ENCODE measurements at places on chromosomes 1 and 21.

DNA sequence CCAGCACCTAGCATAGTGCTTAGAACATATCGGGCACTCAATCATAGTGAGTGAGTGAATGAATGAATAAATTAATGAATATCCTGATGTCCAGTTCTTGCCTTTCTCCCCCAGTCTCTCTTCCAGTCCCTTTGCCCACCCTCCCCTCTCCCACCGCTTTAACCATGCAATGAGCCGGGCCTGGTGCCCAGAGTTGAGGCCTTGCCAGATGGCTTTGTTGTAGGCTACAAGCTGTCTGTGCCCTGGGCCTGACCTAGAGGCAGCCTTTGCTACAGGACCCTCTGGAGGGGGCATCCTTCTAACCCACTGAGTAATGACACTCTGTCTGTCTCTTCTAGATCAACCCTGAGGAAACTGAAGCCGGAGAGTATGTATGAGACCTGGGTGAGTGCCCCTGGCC, 6.9 kb downstream of the CASQ1 start:
- DNase-seq, result no peak

DNA sequence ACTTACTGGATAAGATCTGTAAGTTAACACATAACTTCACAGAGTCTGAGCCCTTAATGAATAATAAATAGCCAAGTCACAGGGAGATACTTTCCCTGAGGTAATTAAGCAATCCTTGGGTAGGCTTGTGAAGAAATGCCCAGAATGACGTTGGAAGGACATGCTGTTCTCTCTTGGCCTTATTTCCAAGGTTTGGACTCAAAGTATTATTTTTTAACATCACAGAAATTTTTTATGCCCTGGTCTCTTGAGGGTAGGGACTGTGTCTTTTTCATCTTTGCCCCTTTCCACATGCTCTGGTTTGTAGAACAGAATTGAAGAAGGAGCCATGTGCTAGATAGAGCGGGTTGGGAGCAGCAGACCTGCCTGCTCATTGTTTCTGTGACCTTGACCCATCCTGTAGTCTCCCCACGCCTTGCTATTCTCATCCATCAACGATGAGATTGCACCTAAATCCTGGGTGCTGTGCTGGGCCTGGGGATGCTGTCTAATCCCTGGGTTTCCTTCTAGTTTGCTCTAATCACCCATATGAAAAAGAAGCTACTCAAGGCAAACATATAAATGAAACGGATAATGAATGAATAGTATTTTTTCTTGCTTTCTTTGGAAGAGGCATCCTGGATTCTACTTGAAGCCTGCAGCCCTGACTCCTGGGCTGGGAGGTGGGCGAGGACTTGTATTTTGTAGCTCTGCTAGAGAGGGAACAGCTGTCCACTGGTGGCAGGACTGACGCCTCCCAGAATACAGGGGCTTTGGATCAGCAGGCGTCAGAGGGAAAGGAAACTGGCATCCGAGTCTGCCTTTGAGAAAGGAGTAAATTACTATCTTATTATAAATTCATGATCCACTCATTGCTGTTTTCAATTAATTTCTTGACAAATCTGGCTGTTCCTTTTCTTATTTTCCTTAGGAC, 17.5 kb upstream of the LAMTOR5 start:
- no peak for DNase-seq

GRCh38 chr21:27536319-27536718, 569.4 kb upstream of the ADAMTS5 start:
- no peak for DNase-seq

DNA sequence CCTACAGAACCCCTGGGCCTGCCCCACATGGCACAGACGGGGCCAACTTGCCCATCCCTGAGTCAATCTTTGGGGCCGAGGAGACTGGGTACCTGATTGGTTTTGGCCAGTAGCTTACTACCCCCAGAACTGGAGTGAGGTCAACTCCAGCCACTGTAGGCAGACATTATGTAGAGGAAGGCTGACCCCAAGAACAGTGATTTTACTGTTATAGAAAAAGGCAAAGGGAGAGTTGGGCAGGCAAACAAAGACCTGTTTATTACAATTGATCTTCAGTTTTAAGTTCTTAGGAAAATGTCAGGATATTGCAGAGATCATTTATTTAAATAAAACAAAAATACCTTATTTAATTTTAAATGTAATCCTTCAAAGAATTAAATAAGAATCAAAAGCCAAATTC, 653.8 kb downstream of the NPHP4 start:
- DNase-seq, result no peak

- no peak for DNase-seq
These were observed 4.6 kb downstream of the KLHDC8A start for GRCh38 chr1:205351984-205352713.

DNA sequence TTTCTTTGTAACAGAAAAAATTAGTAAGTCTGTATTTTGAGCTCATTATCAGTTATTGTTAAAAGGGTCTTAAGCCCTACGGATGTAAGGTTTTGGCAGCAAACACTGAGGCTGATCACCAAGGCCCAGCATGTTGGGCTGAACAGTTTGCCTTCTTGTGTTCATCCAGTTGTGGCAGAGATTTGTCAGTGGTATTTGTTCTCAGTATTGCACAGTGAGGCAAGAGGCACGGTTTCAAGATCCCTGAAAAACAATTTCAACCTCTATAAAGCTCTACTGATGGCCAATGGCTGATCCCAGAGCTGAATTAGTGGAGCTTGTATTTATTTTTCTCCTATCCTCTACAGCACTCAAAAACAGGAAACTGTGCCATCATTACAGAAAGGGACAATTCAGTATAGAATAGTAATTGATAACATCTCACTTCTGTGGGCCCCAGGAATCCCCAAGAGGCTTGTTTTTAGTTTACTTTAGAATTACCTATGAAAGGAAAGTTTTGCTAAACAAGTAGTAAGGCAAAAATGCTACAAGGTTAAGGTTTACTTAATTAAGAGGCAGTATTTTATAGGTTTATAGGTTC, 191.8 kb upstream of the RAB4A start:
- DNase-seq, result no peak

- no peak for DNase-seq
These were observed 73.9 kb downstream of the OBSCN start for GRCh38 chr1:228281631-228282328.

- DNase-seq, result no peak
These were observed 56.0 kb upstream of the DSCAM start for GRCh38 chr21:40902993-40903392.

- DNase-seq, result no peak
These were observed 13.1 kb downstream of the ZNF326 start for GRCh38 chr1:90007979-90008404.

DNA sequence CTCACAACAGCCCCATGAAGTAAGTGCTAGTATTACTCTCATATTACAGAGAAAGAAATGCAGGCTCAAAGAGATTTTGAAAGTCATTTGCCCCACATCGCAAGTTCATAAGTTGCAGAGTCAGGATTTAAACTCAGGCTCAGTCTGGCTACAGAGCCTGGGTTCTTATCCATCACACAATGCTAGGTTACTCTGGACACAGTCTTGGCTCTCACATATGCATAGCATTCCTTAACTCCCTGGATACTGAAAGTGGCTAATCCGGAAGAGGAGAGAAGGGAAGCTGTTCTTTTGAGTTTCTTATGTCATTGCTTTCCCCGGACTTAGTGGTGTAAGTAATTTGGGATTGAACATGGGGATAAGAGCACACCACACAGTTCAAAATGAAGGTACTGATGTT, 357.4 kb upstream of the PLXNA2 start:
- no peak for DNase-seq

All from NAMALWA (cell line).